ENCODE measurements at places on chromosomes 1 and 21.

- DNase-seq: no peak
Measured at GRCh38 chr21:38859852-38860251, 54.1 kb downstream of the ETS2 start.

- DNase-seq: peak; percentile 55
Measured at GRCh38 chr1:33698361-33699035, 165.4 kb upstream of the HMGB4 start.

DNA sequence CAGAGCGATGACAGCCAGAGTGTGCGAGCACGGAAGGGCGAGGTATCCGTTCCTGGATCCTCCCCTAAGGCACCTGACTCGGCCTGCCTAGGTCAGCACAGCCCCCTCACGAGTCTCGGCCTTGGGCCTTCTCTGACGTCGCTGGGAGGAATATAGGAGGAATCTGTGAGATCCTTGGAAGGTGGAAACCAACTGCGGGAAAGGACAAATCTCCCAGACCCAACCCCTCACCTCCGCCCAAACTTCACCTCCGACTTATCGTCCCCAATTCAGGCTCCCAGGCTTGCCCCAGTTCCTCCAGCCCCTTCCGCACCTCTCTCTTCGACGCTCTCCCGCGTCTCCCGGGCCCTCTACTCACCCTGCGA, 494 bp downstream of the APH1A start:
- DNase-seq: no peak

GRCh38 chr1:83932281-83932680, 66.7 kb downstream of the TTLL7 start:
- DNase-seq: no peak

DNA sequence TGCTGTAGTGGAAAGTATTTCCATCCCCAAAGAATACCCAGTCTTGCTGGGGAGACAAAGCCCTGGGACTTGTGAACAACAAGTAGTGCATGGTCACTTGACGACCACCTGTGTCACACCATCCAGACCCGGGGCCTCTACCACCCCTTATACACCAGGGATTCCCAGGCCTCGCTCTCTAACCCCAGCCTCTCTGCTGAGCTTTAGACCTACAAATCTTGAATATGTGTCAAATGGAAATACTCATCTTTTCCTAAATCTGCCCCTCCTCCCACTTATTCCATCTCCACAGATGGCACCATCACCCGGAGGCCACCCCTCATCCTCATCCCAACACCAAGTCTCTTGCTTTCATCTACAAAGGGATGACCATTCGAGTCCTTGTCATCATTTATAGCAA, 875 bp upstream of the RNASEL start:
- DNase-seq: no peak

DNA sequence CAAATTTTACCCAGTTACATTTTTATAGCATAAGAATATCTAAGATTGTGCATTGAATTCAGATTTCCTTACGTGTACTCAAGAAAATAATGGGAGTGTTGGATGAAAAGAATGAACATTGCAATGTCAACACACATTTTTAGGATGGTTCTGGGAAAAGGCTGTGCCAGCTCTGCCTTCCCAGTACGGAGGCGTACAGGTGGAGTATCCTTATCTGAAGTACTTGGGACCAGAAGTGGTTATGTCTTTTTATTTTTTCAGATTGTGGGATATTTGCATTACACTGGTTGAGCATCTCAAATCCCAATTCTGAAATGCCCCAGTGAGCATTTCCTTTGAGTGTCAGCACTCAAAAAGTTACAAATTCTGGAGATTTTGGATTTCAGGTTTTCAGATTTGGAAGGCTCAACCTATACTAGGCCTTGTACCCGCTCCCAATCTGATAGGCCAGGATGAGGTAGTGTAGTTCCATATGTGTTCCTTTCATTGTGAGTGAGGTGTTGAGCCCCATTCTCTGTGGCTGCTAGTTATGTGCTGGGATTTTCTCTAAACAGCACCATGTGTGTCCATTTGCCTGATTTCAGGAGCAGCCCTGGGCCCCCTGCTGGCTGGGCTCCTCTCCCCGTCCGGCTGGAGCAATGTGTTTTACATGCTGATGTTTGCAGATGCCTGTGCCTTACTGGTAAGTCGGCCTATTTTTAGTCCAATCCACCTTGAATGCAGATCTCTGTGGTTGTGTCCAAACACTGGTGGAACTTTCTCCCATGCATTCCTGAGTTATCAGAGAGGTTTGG, 60.8 kb downstream of the SLC37A1 start:
- no peak for DNase-seq

Data from COR-L47 (cell line).